Sciatic nerve (tissue), 2 donors: ENCODE measurements at places on chromosomes 13 and 19. TPM values are rescaled to one million over a fixed set of nuclear protein-coding genes. Genes with fewer than 3 reads are reported as not detected.

DNA sequence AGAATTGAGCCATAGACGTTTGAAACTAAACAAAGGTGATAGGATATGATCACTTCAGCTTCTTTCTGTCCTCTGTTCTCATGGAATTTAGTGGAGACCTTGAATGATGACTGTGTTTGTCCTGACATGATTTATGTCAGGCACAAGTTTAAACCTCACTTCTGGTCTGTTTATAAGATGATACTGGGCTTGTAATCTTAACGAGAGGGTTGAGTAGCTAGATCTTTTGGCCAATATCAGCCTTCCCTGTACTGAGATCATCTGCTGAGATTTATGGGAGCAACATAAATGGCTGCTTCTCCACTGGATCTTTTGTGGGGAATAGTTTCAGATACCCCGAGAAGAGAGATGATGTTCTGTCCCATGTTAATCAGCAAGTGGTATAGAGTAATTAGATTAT is 121.8 kb upstream of the OBI1 start:
- no peak for DNase-seq

DNA sequence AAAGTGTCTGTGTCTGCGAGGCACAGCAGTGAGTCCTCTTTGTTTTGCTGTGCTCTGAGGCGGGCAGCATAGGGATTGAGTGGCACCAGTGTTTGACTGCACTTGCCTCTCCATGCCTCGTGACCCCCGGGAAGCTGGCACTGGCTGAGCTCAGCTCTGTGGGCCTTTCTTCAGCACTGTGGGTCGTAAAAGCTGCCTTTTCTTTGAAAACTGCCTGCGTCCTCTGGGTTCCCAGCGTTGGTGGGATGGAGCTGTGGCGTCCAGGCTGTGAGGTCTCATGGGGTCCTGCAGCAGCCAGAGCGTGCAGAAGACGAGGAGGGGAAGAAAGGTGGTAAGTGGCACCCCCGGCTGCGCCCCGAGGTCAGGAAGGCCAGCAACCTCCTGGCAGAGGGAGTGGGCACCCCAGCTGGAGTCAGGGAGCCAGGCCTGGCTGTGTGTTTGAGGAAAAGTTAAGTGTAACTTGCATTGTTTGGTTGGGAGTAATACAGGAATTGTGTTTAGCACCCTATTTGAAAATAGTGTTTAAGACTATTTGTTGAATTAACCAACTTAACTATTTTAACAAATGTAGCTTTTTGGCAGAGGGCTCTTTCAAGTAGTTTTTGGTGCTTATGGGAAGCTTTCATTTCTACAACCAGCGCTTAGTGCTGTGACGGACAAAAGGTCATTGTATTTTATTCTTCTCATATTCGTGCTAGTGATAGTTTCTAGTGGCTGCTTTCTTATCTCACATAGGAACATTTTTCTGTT is 79.3 kb upstream of the TEX29 start:
- peak; percentile 72 for DNase-seq

- no peak for DNase-seq
These were observed 78.7 kb downstream of the IPO5 start for GRCh38 chr13:98032168-98032567.

DNA sequence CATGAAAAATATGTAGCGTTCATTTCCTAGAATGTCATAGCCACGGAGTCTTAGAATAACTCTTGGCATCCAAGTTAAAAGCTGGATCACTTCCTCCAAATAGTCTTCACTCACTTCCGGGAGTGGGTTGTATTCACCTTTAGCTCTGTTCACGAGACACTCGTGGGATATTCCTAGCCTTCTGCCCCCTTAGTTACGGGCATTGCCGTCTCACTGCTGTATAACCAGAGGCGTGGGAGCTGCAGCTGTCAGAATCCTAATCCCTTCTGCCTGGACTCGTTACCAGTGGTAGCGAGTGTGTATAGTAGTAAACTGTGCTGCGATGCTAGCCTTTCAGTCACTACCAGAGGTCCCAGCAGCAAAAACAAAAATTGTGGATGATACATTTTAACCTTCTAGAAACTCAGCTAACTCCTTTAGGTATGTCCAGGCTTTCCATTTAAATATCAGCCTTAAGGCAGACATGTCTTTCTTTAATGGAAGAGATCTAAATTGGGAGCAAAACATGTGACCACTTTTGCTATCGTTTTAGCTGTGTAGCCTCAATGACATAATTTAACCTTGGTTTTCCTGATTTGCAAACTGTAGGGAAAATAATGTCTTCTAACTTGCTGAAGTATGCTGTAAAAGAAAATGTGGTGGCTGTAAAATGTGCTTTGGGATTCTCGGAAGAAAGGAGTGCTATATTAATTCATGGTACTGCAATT is 34.1 kb downstream of the ERCC5 start:
- DNase-seq, result no peak

DNA sequence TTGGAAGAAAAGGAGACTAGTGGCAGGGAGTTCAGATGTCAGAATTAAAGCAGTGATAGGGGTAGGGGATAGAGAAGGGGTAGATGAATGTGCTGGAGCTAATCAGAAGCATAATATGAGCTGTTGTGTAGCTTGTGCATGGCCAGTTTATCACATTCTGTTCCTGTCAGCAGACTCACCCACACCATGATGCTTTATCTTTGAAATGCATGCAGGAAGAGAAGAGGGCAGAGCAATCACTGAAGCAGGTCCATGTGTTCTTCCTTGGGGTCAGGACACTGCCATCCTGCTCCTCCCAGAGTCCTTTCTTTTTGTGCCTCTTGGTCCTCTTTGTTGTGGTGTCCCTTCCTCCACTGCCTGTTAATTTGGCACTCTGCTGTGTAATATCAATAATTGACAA is 5.8 kb downstream of the CHAMP1 start:
- no peak for DNase-seq

- DNase-seq, result no peak
These were observed 14.3 kb downstream of the WDR88 start for GRCh38 chr19:33146209-33146608.

DNA sequence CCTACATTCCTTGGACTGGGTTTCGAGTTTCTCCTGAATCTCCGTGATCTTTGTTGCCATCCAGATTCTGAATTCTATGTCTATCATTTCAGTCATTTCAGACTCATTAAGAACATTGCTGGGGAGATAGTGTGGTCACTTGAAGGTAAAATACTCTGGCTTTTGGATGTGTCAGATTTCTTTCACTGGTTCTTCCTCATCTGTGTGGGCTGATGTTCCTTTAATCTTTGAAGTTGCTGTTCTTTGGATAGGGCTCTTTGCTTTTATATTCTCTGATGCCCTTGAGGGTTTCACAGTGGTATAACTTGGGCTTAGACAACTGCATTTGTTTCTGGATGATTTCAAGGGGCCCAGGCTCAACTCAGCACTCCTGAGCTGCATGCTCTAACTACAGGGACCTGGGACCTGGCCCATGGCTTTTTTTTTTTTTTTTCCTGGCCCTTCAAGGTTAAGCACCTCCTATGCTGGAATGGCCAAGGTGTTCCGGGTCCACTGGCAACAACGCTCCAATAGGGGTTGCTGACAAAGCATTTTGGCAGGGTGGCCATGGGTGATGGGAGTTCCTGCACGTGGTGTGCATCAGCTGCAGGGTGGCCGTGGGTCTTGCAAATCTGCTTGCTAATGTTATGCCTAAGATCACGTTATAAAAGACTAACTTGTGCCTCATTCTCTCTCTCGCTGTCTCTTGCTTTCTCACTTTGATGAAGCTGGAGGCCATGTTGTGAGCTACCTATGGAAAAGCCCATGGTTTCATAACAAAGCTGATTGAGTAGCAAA is 5.9 kb upstream of the SIGLEC7 start:
- peak; percentile 58 for DNase-seq

GRCh38 chr13:25881136-25881926 is 170.5 kb downstream of the SHISA2 start:
- DNase-seq, result no peak

Gene LCP1
- 52.7 TPM for total RNA-seq

Gene ZNF415
- total RNA-seq, result 12.6 TPM
